ENCODE measurements at places on chromosomes 1 and 21. TPM values are rescaled to one million over a fixed set of nuclear protein-coding genes. Genes with fewer than 3 reads are reported as not detected.

- DNase-seq = no peak
Observed at GRCh38 chr1:61992257-61992656, 202.4 kb upstream of the L1TD1 start.

DNA sequence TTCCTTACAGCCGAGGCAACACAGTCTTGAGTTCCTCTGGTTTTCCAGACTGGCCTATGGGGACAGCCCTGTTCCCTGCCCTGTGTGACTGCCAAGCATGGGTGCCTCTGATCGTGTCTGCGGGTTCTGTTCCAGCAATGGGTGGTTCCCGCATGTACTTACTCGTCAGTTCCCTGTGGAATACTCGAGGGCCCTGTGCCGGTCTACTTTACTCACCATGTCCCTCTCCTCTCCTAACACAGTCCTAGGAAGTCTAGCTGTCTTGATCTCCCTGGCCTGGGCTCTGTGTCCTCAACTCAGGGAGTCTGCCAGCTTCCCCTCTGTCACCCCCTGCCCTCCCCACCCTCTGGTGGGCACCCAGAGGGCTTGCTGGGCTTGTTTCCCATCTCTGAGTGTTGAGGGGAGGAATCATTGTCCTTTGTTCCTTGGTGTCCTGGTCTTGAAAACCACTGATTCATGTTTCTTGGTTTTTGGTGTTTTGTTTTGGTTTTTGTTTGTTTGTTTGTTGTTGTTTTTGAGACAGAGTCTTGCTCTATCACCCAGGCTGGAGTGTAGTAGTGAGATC is 36.0 kb downstream of the TRAPPC10 start:
- no peak for DNase-seq

DNA sequence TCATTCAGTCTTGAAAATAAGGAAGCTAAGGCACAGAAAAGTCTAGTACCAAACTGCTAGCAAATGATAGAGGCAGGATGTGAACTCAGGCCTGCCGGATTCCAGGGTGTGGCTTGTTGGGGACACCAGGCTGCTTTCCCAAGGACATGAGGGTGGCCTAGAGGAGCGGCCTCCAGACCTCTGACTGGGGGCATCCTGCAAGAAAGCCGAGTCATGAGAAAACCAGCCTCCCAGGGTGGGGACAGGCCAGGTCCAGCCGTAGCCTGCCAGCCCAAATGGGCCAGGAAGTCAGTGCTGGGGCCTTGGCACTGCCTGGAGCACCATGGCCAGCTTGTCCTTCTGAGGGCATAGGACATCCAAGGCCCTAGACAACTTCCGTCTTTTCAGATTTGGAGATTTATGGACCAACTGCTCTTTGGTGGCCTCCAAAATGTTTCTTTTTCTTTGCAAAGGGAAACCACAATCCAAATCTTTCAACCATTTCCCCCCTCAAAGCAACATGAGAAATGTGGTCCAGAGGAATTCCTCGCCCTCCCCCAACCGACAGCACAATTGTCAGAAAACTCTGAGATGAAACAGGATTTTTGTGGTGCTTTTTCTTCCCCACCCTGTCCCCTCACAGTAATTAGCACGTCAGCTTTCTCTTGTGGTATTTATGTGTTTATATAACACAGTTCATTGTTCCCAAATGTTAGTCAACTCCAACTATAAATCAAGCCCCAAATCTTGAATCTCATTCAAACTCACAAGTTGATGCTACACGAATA is 212.3 kb downstream of the KAZN start:
- DNase-seq = no peak

DNA sequence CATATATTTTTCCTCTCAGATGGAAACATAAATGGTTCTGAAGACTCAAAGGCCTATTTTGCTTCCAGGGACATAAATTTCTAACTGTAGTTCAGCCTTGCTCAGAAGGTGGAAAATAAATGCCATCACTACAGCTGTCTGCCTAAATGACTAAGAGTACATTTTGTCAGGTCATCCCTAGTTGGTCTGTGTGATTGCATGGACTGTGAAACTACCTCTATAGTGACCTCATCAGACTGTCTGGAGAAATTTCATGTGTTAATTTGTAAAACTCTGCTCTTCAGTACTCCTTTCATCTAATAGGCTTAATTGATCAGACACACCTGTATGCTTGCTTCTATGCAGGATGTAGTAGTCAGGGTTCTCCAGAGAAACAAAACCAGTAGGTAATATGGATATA is 886.9 kb downstream of the AMY1C start:
- no peak for DNase-seq

DNA sequence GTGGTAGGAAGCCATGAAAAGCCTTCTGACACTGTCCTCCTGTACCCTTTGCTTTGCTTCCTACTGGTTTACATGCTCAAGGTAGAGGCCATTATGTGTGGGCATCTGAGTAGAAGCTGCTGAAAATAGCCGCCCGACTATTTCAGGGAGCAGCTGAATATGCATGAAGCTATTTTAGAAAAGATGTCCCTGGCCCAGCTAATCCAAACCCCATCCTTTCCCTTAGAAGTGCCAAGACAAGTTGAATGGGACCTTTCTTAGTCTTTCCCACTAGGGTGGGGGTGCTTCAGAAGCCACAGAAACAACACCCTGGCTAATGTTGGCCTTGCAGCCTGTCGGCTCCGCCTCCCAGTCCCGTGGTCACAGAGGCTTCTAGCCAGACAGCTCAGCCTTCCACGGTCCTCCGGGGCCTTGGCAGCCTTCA is 205.1 kb upstream of the EDN2 start:
- DNase-seq = no peak

DNA sequence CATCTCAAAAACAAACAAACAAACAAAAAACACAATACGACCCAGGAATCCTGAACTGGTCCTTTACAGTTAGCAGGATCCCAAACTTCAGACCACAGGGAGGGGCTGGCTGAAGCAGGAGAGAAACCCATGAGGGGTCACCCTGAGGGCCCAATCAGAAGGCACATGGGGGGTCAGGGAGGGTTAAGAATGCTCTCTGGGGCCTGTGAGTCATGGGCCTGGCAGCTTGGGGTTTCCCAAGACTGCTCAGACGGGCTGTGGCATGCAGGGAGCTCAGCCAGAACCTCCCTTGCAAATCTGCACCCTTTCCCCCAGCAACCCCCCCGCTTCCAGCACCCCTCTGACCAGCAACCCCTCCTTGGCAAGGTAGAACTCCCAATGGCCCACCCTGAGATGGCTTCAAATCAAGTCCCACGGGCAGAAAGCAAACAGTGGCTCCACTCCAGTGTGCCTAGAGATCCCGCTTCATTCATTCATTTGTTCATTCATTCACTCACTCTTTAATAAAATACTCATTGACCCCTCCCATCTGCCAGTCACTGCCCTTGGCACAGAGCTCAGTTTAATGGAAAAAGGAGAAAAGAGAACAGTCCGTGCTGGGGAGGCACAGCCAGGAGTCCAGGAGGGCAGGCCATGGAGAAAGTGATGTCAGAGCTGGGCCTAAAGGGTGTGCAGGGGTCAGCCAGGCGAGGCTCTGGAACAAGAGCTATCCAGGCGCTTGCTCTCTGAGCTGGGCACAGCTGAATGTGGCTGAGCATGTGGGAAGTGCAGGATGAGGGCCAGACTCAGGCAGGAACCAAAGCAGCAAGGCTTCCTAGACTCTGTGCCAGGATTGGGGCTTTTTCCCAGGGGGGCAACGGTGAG is 8.2 kb downstream of the UQCRHL start:
- DNase-seq = peak; percentile 94

DNA sequence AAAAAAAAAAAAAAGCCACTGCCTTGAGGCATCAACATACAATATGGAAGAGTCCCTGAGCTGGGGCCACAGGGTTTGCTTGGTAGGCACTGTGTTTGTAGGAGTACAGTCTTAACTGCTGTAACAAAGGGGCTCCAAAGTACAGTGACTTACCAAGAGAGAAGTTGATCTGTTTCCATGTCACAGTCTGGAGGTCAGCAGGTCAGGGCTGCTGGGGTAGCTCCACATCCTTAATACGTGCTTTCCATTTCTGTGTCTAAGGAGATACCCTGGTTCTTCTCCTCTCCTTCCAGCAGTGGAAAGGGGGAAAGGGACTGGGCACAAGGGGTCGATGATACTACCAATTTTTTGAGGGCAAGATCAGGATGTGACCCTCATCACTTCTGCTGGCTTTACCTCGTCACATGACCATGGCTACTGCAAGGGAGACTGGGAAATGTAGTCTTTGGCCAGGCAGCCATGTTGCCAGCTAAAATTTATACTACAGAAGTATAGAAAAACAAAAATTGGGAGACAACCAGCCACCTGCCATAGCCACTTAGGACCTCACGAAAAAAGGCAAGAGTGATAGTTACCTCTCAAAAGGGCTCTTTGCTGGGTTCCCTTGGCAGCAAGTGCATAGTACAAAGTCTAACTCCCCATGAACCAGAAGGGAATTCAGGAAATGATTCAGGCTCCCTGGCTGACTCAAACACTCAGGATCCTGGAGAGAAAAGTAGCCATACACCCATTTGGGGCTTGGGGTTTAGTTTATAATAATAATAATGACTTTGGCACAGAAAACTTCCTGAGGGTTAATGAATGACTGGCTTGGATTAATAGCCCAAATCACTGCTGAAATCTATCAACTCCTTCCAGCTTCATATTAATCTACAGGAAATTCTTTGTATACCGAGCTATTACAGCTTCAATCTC is 52.7 kb upstream of the ATP5PO start:
- no peak for DNase-seq

DNA sequence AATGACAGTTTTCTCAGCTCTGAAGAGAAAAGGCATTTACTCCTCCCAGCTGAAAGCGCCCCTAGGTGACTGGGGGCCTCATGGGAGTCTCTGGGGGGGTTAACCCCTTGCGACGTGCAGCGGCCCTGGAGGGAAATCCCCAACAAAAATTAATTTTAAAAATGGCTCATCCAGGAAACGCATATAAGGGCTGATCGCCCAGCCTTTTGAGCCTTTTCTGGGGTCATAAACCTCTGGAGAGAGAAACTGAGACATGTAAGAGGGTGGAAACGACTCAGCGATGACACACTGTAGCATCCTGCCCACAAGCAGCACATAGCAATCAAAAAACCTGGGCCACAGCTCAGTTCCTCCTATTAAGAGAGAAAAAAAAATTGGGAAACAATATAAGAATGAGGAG is 20.4 kb upstream of the HPDL start:
- DNase-seq = no peak

GRCh38 chr21:38243732-38244406 is 12.9 kb upstream of the KCNJ15 start:
- no peak for DNase-seq

- DNase-seq = no peak
Observed at GRCh38 chr1:248842781-248843331, 4.8 kb downstream of the ZNF672 start.

DNA sequence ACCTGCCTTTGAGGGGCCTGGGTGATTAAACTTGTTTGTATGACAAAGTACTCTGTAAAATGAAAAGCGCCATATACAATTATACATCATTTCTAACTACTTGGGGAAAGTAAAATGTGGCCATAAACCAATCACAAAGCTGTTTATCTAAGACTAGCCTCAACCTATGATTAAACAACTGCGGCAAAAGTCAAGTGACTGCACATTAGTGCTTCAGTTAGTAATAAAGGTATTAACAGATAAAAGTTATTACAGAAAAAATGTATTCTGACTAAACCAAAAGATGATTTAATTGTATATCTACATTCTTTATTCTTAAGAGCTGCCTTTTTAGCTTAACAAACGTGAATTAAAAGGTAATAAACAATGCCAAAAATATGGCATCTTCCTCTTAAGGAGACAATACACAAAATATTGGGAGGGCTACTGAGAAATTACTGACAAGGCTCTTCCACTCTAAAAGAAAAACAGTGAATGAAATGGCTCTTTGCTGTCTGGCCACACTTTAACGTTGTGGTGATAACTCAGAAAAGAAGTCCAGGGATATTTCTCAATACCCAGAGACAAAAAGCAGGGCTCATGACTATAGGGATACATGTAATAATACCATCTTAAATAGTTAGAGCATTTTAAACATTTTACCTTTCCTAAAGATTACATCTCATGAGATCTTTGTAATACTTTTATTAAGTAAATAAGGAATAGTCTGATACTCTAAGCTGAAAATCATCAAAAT is 8.6 kb downstream of the ARHGAP29 start:
- no peak for DNase-seq

DNA sequence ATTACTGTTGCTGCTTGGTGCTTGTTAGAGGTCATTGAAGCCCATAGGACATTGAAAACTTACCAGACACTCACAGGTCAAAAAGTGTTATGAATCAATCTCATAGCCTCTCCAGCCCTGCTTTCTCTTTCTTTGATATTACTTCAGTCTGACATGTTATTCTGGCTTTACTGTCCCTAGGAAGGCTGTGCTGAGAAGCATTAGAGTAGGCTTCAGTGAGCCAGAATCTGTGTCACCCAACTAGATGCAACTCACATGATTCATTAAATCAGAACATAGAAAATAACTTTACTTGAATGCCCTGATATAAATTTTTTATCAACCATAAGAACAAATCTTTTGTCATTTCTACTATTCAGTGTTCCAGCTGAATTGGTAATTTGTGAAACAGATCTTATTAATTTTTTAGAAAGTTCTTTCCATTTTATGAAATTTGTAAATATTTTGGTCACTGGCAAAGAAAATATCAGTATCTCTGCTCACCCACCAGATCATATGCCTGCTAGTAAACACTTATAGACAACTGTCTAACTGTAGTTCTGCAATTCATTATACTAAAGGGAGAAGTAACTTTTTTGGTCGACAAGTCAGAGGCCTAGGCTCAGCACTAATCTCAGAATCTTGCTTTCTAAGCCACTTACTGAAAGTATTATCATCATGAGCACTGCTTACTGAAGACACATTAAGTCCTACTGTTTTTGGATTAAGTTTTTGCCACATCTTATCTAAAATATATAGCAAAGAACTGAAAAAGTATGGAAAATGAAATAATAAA is 48.2 kb downstream of the RPAP2 start:
- no peak for DNase-seq

- DNase-seq = peak; percentile 62
Observed at GRCh38 chr1:117754061-117754969, 148.5 kb downstream of the TENT5C start.

The PPIAL4G gene
- total RNA-seq = not detected

The CALML6 gene
- total RNA-seq = 1.4 TPM

The NBPF20 gene
- total RNA-seq = 10.0 TPM

The PTGFRN gene
- 11.9 TPM for total RNA-seq

The RAD54L gene
- 0.33 TPM for total RNA-seq

The HSF2BP gene
- 0.20 TPM for total RNA-seq
